ENCODE measurements at places on chromosomes 13 and 19. TPM values are rescaled to one million over a fixed set of nuclear protein-coding genes. Genes with fewer than 3 reads are reported as not detected.

GRCh38 chr19:38453596-38453995 lies 20.1 kb downstream of the RYR1 start:
- DNase-seq = no peak

DNA sequence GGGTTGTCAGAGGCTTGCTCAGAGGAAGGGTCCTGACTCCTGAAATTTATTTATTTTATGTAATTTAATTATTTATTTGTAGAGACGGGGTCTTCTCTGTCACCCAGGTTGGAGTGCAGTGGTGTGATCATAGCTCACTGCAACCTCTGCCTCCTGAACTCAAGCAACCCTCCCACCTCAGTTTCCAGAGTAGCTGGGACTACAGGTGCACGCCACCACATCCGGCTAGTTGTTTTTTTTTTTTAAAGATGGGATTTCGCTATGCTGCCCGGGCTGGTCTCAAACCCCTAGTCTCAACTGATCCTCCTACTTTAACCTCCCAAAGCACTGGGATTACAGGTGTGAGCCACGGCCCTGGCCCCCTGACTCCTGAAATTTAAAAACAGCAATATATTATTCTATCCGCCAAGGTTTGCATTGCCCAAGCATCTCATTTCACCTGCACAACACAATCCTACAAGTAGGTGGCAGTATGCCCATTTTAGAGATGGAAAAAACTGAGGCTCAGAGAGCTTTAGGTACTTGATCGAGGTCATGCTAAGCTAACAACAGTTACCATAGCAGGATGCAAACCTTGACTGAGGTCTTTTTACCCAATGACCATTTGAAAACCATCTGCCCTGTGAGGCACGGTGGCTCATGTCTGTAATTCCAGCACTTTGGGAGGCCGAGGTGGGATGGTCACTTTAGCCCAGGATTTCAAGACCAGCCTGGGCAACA lies 18.1 kb downstream of the ARHGEF18 start:
- peak; percentile 51 for DNase-seq

DNA sequence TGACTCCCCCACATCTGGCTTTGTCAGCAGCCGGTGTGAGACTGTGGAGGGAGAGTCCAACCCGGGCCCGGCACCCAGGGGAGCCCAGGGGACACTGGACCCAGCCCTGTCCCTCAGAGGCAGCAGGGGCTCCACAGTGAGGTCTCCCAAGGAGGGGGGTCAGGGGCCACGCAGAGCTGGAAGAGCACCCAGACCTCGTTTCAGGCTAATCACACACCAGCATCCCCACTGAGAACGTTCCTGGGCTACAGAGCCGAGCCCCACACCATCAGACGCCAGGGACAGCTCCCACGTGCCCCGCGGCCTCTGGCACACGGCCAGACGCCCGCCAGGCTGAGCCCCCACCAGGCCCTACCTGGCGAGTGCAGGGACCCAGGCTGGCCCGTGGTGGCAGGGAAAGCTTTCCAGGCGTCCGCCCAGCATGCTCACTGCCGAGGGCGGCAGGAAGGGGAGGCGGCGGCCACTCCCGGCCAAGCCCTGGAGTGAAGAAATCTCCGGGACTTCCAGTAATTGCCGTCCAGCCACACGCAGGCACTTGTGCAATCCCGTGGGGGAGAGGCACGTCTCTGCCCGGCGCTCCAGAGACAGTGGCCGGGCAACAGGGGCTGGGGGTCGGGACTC lies 19.2 kb downstream of the SBNO2 start:
- no peak for DNase-seq

GRCh38 chr13:33575378-33575777 lies 242.6 kb upstream of the RFC3 start:
- DNase-seq = no peak

DNA sequence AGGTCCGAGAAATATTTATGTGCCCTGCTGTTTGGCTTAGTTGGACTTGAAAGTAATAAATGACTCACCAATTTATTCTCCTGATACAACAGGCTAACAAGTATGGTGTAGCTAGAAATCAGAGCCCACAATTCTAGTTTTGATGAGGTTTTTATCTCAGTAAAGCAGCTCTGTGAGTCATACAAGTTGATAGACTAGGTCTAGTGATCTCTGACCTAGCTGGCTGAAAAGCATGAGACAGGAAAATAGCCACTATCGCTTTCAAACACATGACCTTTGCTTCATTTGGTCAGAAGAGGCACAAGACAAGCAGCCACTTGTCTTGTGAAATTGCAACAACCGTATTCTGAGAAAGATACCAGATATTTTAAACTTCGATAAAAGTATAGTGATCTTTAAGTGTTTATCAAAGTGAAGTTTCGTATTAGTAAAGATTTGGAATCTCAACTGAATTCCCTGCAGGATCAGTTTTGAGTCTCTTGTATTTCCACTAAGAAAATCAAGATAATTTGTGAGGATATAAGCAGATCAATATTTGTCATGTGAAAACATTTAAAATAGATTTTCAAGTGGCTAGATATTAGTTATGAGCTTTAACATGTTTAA lies 126.7 kb downstream of the MAB21L1 start:
- peak; percentile 15 for DNase-seq

- DNase-seq = peak; percentile 76
Measured at GRCh38 chr13:73341748-73342147, 282.9 kb downstream of the KLF5 start.

DNA sequence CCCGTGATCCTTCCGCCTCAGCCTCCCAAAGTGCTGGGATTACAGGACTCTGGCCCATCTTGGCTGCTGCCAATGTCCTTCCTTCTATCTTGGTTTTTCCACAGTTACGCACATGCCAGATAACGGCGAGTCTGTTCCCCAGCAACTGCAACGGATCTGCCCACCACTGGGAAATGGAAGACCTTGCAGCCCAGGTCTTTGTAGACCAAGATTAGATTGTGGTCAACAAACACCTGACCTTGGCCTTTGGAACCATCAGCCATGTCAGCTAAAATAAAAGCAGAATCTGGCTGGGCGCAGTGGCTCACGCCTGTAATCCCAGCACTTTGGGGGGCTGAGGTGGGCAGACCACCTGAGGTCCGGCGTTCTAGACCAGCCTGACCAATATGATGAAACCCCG lies 10.4 kb upstream of the LDLR start:
- DNase-seq = no peak

DNA sequence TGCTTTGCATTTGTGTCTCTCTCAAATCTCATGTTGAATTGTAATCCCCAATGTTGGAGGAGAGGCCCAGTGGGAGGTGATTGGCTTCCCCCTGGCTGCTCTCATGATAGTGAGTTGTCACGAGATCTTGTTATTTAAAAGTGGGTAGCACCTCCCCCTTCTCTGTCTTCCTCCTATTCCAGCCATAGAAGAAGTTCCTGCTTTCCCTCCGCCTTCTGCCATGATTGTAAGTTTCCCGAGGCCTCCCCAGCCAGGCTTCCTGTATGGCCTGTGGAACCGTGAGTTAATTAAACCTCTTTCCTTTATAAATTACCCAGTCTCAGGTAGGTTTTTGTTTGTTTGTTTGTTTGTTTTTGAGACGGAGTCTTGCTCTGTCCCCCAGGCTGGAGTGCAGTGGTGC lies 3.8 kb downstream of the LILRA4 start:
- no peak for DNase-seq

GRCh38 chr13:26335158-26335557 lies 81.2 kb downstream of the CDK8 start:
- DNase-seq = no peak

- DNase-seq = no peak
Measured at GRCh38 chr13:42549552-42549936, 24.4 kb upstream of the TNFSF11 start.

DNA sequence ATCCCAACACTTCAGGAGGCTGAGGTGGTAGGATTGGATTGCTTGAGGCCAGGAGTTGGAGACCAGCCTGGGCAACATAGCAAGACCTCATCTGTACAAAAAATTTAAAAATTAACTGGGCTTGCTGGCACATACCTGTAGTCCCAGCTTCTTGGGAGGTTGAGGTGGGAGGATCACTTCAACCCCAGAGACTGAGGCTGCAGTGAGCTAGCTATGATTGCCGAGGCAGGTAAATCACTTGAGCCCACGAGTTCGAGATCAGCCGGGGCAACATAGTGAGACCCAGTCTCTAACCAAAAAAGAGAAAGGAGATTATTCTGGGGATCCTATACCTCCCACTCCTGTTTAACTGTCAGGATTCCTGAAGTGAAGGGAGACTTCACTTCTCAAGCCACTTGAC lies 16.4 kb upstream of the GARRE1 start:
- no peak for DNase-seq

- no peak for DNase-seq
Measured at GRCh38 chr13:36370108-36370429, 23.9 kb upstream of the SPART start.

DNA sequence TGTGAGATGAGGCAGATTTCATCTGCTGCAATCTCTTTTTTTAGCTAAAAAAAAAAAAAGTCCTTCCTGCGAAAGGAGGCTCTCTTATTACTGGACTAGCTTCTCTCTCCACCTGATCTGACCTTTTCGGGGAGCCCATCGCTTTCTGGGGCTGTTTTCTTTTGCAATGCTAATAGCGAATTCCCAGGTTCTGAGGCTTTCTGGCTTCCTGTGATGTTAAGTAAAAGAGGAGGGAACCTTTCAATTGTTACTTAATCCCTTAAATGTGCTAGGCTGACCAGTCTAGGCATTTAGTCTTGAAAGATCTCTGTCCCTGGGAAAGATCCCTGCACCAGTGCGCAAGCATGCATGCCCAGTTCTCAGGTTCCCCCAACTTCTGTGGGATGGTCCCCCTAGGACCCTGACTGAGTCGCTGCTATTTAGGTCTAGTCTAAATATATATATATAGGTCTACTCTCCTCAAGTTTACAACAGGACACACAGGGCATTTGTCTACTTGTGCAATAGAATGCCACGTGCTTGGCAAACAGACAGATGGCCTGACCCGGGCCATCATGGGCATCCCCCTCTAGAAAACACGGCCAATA lies 224.7 kb downstream of the ZNF536 start:
- no peak for DNase-seq

DNA sequence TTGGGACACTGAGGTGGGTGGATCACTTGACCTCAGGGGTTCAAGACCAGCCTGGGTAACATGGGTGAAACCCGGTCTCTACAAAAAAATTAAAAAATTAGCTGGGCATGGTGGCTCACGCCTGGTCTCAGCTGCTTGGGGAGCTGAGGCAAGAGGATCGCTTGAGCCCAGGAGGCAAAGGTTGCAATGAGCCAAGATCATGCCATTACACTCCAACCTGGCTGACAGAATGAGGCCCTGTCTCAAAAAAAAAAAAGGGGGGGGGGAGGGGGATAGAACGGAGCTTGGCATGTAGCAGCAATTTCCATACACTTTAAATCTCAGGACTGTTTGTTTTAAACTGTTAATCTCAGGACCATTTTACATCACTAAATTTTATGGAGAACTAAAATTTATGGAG lies 2.2 kb downstream of the ACP7 start:
- DNase-seq = no peak

GRCh38 chr13:109707044-109707741 lies 79.2 kb downstream of the IRS2 start:
- no peak for DNase-seq

The SIGLECL1 gene
- not detected for total RNA-seq

The MRPS12 gene
- 81.3 TPM for total RNA-seq

The NALCN gene
- total RNA-seq = 0.07 TPM

The PNMA8B gene
- total RNA-seq = 0.07 TPM

The NFIC gene
- total RNA-seq = 43.6 TPM

The SIGLEC5 gene
- total RNA-seq = not detected

The RFPL4A gene
- not detected for total RNA-seq
